ENCODE measurements at places on chromosomes 11 and 22. TPM values are rescaled to one million over a fixed set of nuclear protein-coding genes. Genes with fewer than 3 reads are reported as not detected.

- no peak overlapping the region for H3K27ac ChIP-seq
- H3K36me3 ChIP-seq, result no peaks in the 10 kb centered on the region
These were observed 6.9 kb downstream of the MCAT start for GRCh38 chr22:43136255-43136654.

The CXCR5 gene
- total RNA-seq, result not detected

- no peak for DNase-seq
- peaks cover 45% of the 10 kb centered on the region for H3K4me1 ChIP-seq
- no peak overlapping the region for H3K4me3 ChIP-seq
- no peaks in the 10 kb centered on the region for H3K27me3 ChIP-seq
These were observed 27.5 kb downstream of the AMOTL1 start for GRCh38 chr11:94795476-94796189.

GRCh38 chr11:128610721-128611617 lies 23.6 kb upstream of the ETS1 start:
- no peak overlapping the region for H3K4me3 ChIP-seq
- no peak for DNase-seq
- peak overlapping the region; percentile 35 for H3K27ac ChIP-seq
- no peaks in the 10 kb centered on the region for H3K36me3 ChIP-seq
- no peaks in the 10 kb centered on the region for H3K27me3 ChIP-seq
- peaks cover 31% of the 10 kb centered on the region for H3K4me1 ChIP-seq

GRCh38 chr22:36002718-36003260 lies 25.8 kb downstream of the RBFOX2 start:
- DNase-seq, result no peak
- no peak overlapping the region for H3K27ac ChIP-seq
- peaks cover 7% of the 10 kb centered on the region for H3K4me1 ChIP-seq
- no peak overlapping the region for H3K4me3 ChIP-seq

GRCh38 chr11:28176351-28176750 lies 68.2 kb downstream of the METTL15 start:
- DNase-seq, result no peak
- no peaks in the 10 kb centered on the region for H3K27me3 ChIP-seq
- no peaks in the 10 kb centered on the region for H3K4me1 ChIP-seq
- H3K36me3 ChIP-seq, result no peaks in the 10 kb centered on the region
- no peak overlapping the region for H3K4me3 ChIP-seq
- no peak overlapping the region for H3K27ac ChIP-seq

The ZNF195 gene
- 7.9 TPM for total RNA-seq

- no peak overlapping the region for H3K4me3 ChIP-seq
- H3K27me3 ChIP-seq, result no peaks in the 10 kb centered on the region
- no peaks in the 10 kb centered on the region for H3K36me3 ChIP-seq
- H3K4me1 ChIP-seq, result no peaks in the 10 kb centered on the region
These were observed 167.1 kb downstream of the CRYBB2 start for GRCh38 chr22:25386538-25386884.

- DNase-seq, result no peak
- no peaks in the 10 kb centered on the region for H3K36me3 ChIP-seq
- no peak overlapping the region for H3K27ac ChIP-seq
- no peaks in the 10 kb centered on the region for H3K4me1 ChIP-seq
- no peaks in the 10 kb centered on the region for H3K27me3 ChIP-seq
These were observed 60.5 kb upstream of the KCNQ1OT1 start for GRCh38 chr11:2760196-2760871.

DNA sequence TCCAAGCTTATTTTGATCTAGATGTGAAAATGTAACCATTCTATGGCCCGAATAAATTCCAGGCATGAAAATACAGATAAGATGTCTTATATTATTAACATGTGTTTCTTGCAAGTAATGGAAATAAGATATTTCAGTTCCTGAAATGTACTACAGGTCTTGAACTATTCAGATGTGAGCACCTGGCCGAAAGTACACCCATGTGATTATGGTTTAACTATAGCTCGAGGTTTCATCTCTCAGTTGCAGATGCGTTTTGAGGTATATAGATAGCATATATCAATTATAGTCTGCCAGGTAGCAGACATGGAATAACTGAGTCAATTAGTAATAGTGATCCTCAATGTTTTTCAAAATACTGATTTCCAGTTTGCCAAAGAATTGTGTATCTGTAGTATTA lies 68.3 kb downstream of the DDIAS start:
- no peak overlapping the region for H3K27ac ChIP-seq
- no peaks in the 10 kb centered on the region for H3K27me3 ChIP-seq
- H3K36me3 ChIP-seq, result no peaks in the 10 kb centered on the region
- no peak overlapping the region for H3K4me3 ChIP-seq
- DNase-seq, result no peak

DNA sequence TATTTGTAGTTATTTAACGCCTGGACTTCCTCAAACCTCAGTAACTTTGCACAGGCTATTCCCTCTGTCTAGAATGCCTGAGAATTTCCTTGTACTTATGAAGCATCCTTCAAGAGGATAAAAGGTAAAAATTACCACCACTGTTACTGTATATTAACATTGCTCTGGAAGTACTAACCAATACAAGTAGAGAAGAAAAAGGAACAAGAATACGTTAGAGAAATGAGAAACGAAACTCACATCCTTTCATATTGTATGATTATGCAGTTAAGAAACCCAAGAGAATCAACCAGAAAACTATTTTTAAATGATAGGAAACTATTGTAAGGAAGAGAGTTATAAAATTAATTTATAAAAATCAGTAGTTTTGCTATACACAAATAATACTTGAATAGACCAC lies 48.2 kb upstream of the OR5P2 start:
- H3K4me3 ChIP-seq, result no peak overlapping the region
- H3K27me3 ChIP-seq, result no peaks in the 10 kb centered on the region
- no peak overlapping the region for H3K27ac ChIP-seq
- H3K36me3 ChIP-seq, result no peaks in the 10 kb centered on the region
- no peak for DNase-seq
- H3K4me1 ChIP-seq, result no peaks in the 10 kb centered on the region

GRCh38 chr22:19891317-19892256 lies 36.9 kb upstream of the GNB1L start:
- no peaks in the 10 kb centered on the region for H3K27me3 ChIP-seq
- DNase-seq, result no peak
- peak overlapping the region; percentile 77 for H3K27ac ChIP-seq
- peaks cover 10% of the 10 kb centered on the region for H3K4me1 ChIP-seq
- peak overlapping the region; percentile 40 for H3K4me3 ChIP-seq

GRCh38 chr22:47495110-47495509 lies 732.7 kb downstream of the TBC1D22A start:
- no peak for DNase-seq
- no peaks in the 10 kb centered on the region for H3K27me3 ChIP-seq
- no peaks in the 10 kb centered on the region for H3K36me3 ChIP-seq
- H3K4me3 ChIP-seq, result no peak overlapping the region

The RASL10A gene
- 0.82 TPM for total RNA-seq

The ASCC2 gene
- 36.7 TPM for total RNA-seq

DNA sequence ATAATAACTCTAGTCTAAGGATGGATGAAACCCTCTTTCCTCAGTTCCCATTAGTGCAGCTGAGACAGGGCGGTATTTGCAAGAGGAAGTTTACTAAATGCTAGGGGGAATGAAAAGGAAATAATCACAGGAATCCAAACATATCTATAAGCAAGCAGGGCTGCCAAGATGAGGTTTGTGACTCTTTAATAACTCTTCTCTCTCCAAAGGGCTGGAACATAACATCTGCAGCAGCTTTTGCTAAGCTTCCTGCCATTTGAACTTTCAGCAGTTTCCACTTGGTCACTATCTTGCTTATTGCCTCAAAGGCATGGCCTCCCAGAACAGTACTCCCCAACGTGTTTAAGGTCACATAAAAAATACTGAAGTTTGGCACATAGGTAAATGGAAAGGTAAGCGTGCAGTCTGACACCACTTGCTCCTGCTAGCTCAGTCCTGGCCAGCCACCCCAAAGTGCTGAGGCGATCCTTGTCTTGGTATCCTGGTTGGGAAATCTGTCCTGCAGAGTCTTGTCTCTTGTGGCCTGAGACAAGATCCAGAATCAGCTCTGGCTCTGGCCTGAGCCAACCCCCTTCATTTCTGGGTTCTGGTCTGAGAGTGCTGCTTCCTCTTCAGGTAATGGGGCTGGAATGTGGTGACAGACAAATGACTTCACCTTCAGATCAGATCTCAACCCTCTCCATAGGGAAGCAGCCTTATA lies 81.8 kb downstream of the KCNC1 start:
- H3K36me3 ChIP-seq, result no peaks in the 10 kb centered on the region
- peaks cover 15% of the 10 kb centered on the region for H3K4me1 ChIP-seq
- peak overlapping the region; percentile 38 for H3K27ac ChIP-seq
- no peak overlapping the region for H3K4me3 ChIP-seq
- no peaks in the 10 kb centered on the region for H3K27me3 ChIP-seq
- DNase-seq, result no peak

- peaks cover 22% of the 10 kb centered on the region for H3K36me3 ChIP-seq
- H3K27ac ChIP-seq, result no peak overlapping the region
- H3K27me3 ChIP-seq, result no peaks in the 10 kb centered on the region
- DNase-seq, result no peak
- no peaks in the 10 kb centered on the region for H3K4me1 ChIP-seq
These were observed 6.1 kb downstream of the PRR14L start for GRCh38 chr22:31743871-31744270.

The ANKRD42 gene
- total RNA-seq, result 9.1 TPM

The APOL6 gene
- total RNA-seq, result 7.4 TPM

DNA sequence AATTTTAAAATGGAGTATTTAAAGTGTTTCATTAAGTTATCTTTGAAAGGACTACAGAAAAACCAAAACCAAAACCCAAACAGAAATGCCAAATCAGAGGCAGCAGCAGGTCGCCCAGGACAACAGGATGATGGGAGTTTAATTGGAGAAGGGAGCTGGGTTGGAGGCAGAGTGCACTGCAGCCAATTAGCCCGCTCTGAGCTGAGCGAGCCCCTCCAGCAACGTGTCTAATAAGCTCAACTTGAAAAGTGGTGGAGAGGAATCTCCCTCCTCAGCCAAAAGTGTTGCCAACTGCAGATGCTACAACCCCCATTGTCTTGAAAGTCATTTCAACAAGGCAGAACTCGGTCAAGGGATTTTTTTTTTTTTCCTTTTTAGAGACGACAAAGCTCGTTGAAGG lies 323.9 kb downstream of the CADM1 start:
- H3K27ac ChIP-seq, result no peak overlapping the region
- H3K4me1 ChIP-seq, result no peaks in the 10 kb centered on the region
- no peak overlapping the region for H3K4me3 ChIP-seq
- H3K36me3 ChIP-seq, result no peaks in the 10 kb centered on the region
- no peak for DNase-seq

DNA sequence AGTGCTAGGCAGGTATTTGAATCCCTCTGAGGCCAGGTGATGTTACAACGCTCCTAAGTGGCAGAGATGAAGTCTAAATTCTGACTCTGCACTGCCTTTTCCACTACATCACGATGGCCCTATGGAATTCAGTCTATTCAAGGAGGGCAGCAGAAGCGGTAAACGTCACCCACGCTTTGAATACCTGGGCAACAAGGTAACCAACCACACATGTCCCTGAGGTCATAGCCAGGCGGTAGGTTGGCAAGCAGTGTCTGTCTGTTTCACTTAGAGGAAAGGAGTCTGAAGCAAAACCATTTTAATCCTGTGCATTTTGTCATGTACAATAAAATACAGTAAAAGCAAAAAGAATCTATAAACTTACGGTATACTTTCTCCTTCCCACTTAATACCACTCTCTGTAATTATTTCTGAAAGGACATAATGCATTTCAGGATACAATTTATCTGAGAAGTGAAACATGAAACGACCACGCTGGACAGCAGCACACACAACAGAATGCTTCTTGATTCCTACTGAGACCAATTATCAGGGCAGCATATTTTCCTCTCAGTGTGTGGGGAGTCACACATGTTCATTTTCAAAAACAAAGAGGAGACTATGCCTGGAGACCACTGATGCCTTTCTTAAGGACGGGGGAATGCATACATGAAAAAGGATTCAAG lies 51.3 kb downstream of the PRDM10 start:
- H3K27me3 ChIP-seq, result no peaks in the 10 kb centered on the region
- no peak for DNase-seq
- H3K36me3 ChIP-seq, result no peaks in the 10 kb centered on the region
- H3K4me3 ChIP-seq, result no peak overlapping the region
- H3K4me1 ChIP-seq, result peaks cover 6% of the 10 kb centered on the region

The BATF2 gene
- 33.4 TPM for total RNA-seq

The TBC1D22A gene
- total RNA-seq, result 17.9 TPM

The C11orf91 gene
- 0.56 TPM for total RNA-seq

- DNase-seq, result peak; percentile 90
- peaks cover 15% of the 10 kb centered on the region for H3K4me1 ChIP-seq
- H3K27ac ChIP-seq, result peak within 1 kb of the TSS; percentile 55
- H3K4me3 ChIP-seq, result peak within 1 kb of the TSS; percentile 60
- no peaks in the 10 kb centered on the region for H3K27me3 ChIP-seq
These were observed at the start of gene ALDH3B1 for GRCh38 chr11:68010090-68011041. Gene ALDH3B1, plus strand, starts transcription at chr11:68010327. Its CDS starts 4,971 bp downstream, at chr11:68015298.

GRCh38 chr11:15837901-15838489 lies 518.4 kb downstream of the SOX6 start:
- H3K27ac ChIP-seq, result no peak overlapping the region
- DNase-seq, result no peak
- H3K36me3 ChIP-seq, result no peaks in the 10 kb centered on the region
- no peak overlapping the region for H3K4me3 ChIP-seq

GRCh38 chr22:30314915-30315314 lies 11.8 kb downstream of the TBC1D10A start:
- no peak overlapping the region for H3K4me3 ChIP-seq
- H3K36me3 ChIP-seq, result no peaks in the 10 kb centered on the region
- H3K4me1 ChIP-seq, result peaks cover 22% of the 10 kb centered on the region
- no peaks in the 10 kb centered on the region for H3K27me3 ChIP-seq
- no peak overlapping the region for H3K27ac ChIP-seq
- no peak for DNase-seq

Data from heart left ventricle (tissue), 16 donors.